ENCODE measurements at places on chromosomes 16 and 17.

- DNase-seq, result no peak
These were observed 276 bp downstream of the CYGB start for GRCh38 chr17:76537288-76537577.

GRCh38 chr17:68087851-68088250 is 52.3 kb downstream of the KPNA2 start:
- no peak for DNase-seq

GRCh38 chr16:66135421-66135831 is 231.1 kb upstream of the CDH5 start:
- no peak for DNase-seq

DNA sequence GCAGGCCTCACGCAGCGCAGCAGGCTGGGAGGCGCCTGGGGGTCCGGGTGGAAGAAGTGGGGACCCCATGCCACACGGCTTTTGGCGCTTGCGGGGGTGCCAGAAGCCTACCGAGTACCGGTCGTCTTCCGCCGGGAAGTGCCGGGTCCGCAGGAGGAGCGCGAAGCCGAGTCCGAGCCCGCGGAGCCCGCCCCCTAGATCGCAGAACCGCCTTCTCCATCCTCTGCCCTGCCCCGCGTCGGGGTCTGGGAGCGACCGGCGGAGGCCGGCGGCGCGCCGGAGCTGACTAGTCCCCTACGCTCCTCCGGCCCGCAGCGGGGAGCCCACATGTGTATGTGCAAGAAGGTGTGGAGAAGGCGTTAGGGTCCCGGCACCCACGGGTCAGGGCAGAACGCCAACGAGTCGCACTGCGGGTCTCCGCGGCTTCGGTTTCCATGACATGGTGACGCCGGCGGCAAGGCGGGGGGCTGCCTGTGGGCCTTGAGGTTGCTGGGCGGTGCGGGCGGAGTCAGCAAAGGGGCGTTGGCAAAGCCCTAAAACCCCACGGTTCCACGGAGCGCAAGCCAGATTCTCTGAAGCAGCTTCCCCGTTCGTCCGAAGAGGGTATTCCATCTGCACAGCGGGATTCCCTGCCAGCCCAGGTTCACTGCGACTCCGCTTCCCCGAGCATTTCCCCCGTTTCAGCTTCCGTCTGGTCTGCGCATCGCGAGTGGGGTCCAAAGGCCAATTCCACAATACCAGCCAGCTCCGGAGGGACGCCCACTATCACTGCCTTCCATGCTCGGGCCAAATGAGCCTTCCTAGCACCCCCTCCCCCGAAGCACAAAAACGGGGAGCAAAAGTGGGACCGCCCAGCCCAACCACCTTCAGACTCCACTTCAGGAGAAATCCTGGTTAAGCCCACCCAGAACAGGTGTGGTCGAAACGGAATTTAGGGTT is 2.3 kb upstream of the LHX1 start:
- no peak for DNase-seq

GRCh38 chr16:12002447-12003006 is 26.0 kb downstream of the SNX29 start:
- no peak for DNase-seq

GRCh38 chr17:72640415-72641165 is 451.9 kb downstream of the SLC39A11 start:
- no peak for DNase-seq

DNA sequence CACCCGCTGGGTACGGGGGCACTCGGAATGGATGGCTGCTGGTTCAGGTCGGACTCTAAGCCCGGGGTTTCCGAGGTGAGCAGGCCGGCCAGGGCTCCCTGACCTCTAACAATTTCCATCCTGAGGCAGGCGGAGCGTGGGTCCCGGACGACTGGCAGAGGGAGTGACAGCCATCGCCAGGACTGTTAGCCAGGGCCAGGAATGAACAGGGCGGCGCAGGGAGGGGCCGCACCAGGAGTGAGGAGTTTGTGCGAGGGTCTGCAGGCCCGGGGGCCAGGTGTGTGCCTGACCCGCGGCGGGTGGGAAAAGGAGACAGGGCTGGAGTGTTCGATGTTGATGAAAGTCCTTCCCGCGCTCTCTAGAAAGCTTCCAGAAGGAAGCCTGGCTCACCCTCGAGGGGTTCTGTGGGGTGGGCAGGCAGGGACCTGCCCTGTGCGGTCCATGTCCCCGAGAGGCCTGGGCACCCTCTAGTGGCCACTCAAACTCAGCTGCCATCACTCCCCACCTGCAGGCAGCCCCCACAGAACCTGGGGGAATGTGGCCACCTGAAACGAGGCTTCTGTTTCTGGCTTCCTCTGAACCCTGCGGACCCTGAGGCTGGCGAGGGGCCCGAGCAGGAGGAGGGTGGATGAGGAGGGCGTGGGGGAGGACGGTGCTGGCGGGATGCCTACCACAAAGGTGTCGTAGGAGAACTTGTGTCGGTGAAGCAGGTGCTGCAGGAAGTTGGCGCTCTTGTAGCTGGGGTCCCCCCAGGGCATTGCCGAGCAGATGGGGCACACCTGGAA is 8.2 kb downstream of the RNF166 start:
- DNase-seq, result no peak

- no peak for DNase-seq
These were observed 458.0 kb downstream of the KIF2B start for GRCh38 chr17:54280741-54281140.

- DNase-seq, result no peak
These were observed 260.2 kb downstream of the HS3ST4 start for GRCh38 chr16:25951999-25952398.

GRCh38 chr16:56388209-56388608 is 37.1 kb downstream of the AMFR start:
- no peak for DNase-seq

GRCh38 chr17:75289832-75290337 is 652 bp upstream of the SLC25A19 start:
- peak; percentile 71 for DNase-seq

DNA sequence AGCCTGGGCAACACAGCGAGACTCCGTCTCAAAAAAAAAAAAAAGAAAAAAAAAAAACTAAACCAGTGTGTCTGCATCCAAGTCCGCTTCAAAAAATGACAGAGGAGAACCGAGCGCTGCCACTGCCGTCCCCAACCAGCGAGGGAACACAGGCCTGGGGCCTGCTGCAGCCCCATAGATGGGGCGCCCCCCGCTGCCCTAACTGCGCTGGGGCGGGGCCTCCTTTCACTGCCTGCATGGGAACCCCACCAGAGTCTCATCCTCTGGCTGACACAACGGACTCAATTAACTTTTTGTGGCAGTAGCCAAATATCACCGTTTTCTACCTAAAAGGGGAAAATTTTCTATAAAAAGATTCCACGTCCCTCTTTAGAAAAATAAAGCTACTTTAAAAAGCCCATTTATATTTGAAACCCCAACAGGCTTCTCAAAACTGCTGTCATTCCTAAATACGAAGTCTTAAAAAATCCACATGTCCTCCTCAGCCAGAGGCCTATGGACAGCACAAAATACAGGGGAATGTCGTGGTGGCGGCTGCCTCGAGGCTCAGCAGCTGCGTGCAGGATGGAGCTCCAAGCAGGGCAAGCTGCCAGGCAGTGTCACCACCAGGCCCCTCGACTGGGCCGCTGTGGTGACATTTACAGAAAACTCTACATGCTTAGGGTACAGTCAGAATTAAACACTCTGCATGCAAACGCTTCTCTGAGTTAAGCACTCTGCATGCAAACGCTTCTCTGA is 30.3 kb downstream of the KLHDC4 start:
- no peak for DNase-seq

- DNase-seq, result no peak
These were observed 264.1 kb downstream of the CBLN1 start for GRCh38 chr16:49017501-49017900.

DNA sequence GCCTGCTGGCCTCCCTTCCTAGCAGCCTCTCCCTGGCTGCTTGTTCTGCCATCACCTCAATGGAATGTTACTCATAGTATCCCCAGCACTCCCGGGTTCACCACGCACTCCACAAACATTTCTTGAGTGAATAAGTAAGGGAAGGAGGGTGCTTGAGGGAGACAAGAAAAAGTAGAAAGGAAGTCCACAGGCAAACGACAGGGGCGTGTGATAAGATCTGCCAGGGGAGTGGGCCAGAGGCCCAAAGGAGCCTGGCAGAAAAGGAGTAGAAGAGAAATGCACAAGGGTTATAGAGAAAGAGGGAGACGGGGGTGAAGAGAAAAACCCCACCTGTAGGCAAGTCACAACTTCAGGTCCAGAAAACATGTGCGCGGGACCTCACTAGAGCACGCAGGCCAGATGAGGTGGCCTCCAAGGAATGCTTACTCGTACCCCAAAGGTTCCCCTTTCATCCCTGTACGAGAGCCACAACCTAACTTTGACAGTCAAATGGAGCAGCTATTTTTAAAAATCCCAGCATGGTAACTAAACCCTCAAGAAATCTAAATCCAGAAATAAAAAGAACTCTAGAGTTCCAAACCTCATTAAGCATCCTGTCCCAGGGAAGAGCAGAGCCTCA is 6.6 kb downstream of the ZDHHC7 start:
- no peak for DNase-seq

GRCh38 chr17:968812-969730 is 10.5 kb downstream of the NXN start:
- DNase-seq, result no peak

DNA sequence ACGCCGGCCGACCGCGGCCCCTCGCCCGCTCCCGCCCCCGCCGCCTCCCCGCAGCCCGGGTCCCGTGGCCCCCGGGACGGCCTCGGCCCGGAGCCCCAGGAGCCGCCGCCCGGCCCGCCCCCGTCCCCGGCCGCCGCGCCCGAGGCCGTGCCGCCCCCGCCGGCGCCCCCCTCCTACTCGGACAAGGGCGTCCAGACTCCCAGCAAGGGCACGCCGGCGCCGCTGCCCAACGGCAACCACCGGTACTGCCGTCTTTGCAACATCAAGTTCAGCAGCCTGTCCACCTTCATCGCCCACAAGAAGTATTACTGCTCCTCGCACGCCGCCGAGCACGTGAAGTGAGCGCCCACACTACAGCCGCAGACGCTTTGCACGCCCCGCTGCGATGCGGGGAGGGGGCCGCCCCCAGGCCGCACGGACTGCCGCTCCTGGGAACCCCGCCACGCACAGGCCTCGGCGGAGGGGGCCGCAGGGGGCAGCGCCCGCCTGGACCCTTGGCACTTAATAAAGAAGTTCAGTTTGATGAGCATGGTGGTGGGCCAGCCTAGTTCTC is 35.5 kb upstream of the ZC3H18 start:
- DNase-seq, result peak; percentile 41

GRCh38 chr17:48579760-48580554 is 1.8 kb upstream of the HOXB4 start:
- DNase-seq, result no peak

- no peak for DNase-seq
These were observed 49.5 kb upstream of the MYOCD start for GRCh38 chr17:12616161-12616560.

- DNase-seq, result no peak
These were observed 161.5 kb downstream of the C16orf78 start for GRCh38 chr16:49534901-49535610.

DNA sequence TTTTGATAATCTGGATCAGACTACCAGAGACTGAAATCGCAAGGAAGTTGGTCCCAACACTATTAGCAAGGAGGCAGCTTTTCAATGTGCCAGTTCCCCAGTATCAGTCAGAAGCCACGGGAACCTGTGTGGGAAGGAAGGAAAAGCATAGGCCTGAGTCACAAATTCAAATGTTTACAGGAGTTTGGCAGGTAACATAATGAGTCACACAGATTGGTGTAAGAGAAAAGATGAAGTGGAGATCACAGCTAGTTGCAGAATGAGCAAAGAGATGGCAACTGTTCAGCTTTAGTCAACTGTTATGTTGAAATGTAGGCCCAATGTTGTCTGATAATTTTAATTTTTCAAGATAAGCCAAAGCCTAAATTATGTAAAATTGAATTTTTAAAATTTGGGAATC is 28.1 kb upstream of the ITGA2B start:
- peak; percentile 13 for DNase-seq

- no peak for DNase-seq
These were observed 28.8 kb downstream of the NLRC3 start for GRCh38 chr16:3548445-3548844.

DNA sequence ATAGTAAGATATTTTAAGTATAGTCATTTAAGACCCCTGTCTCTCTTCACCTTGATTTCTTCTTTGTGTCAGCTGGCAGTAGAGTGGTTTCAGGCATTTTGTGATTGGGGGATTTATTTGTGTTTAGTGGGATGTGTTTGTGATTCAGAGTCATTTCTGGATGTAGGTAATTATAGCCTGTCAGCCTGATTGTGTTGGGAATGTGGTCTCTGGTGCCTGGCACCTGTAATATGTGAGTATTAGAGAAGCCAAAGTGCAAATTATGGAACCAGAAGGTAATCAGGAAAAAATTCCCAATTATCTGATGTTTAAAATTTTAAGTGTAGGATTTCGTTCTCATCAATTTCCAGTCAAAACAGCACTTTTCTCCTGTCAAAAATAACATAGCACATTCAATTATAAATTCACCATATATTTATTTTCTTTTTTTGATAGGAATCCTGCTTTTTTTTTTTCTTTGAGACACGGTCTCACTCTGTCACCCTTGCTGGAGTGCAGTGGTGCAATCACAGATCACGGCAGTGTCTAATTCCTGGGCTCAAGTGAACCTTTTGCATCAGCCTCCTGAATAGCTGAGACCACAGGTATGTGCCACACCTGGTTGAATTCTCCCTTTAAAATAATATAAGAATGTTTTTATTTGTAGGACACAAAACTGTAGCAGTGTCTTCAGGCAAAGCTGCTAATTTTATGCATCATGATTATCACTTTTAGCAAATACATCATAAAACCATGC is 42.7 kb downstream of the ATF7IP2 start:
- DNase-seq, result no peak

DNA sequence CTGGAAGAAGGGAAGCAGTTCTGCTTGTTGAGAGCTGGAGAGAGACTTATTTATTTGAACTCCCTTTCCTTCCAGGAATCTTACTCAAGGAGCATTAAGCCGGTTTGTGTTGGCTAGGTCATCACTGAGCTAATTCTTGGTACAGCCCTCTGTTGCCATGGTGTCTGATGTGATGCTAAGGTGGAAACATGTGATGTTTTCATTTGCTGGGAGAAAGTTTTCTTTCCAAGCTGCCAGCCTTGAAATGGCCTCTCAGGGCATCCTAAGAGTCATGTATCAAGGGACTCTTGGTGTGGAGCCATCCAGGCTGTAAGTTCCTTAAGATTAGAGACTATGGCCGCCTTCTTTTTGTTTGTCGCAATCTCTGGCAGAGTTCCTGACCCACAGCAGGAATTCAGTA is 4.2 kb downstream of the PSKH1 start:
- DNase-seq, result no peak

- DNase-seq, result no peak
These were observed 25.0 kb upstream of the ZNHIT3 start for GRCh38 chr17:36461330-36462110.

GRCh38 chr17:4527134-4527533 is 28.1 kb downstream of the MYBBP1A start:
- DNase-seq, result no peak
